Hepatic stellate cell (primary cell): ENCODE measurements at places on chromosomes 6 and 20.

DNA sequence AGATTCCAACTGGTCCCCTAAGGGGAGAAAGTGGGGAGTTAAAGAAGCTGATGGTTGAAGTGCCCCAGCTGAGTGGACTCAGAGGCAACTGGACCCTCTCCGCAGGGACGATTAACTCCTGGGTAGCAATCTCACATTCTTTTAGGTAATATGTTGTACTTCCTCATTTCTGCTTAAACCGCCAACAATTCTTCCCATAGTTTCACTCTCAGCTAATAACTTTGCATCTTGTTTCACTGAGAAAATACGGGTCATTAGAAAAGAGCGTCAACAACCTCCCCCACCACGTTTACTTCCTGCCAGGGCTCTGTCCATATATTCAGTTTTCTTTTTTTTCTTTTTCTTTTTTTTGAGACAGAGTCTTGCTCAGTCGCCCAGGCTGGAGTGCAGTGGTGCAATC lies 39.5 kb upstream of the CHD6 start:
- DNase-seq: no peak

- DNase-seq: no peak
These were observed 108.7 kb downstream of the FYN start for GRCh38 chr6:111764238-111765175.

GRCh38 chr6:7992002-7992815 lies 72.0 kb downstream of the BLOC1S5 start:
- peak; percentile 67 for DNase-seq

GRCh38 chr20:34557936-34558319 lies 590 bp upstream of the MAP1LC3A start:
- no peak for DNase-seq

DNA sequence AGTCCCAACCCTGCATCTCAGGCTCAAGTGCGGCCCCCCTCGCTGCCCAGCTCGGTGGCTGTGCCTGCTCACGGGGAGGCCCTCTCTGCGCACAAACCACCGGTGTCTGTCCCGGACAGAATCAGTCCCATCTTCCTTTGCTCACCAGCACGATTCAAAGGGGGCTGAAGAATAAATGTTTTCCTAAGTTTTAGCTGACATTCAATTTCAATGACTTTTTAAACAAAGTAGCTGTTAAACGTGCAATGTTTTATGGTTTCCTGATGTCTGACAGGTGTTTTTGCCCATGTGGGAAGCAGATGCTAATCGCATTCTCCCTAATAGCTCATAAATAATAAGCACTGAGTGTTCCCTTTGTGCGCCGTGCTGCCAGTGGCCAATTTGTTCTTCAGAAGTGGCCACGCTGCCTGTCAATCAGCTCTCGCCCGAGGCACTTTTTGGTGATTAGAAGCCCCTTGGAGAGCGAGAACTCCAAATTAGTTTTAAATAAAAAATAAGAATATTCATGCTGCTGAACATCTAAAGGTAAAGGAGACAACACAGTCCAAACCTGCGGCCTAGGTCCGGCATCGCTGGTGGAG lies 26.3 kb downstream of the BHLHE23 start:
- no peak for DNase-seq

DNA sequence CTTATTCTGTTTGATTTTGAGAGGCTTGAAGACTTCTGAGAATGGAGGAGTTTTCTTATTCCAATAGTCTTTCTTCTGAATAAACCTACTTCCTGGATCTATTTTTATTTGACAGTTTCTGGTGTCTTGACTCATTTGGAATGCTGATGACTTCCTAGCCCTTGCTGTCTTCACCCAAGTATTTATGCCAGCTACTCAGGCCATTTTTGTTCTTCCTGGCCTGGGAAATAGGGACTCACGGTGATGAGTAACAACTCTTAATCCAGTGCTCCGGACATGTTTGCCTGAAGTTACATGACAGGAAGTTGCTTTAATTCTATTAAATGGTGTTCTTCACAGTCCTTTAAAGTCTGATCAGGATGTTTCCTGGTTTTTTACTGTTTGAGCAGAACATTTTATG lies 272.1 kb upstream of the EYS start:
- no peak for DNase-seq

DNA sequence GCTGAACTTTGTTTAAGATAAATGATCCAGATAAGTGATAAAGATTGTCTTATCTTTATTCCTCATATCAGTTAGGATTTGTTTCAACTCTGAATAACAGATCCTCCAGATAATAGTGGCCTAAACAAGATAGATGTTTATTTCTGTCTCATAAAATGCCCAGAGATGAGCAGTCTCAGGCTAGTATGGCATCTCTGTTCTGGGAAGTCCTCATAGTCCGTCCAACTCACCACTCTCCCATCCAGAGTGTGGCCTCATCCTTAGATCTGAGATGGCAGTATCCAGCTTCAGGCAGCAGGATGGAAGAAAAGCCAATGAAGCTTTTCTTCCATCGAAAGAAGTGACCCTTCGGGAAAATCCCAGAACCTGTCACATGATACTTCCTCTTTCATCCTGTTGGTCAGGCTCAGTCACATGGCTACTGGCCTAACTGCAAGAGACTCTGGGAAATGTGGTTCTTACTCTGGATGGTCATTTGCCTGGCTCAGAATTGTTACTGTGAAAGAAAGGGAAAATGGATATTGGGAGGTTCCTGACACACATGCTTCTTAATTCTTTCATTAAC lies 29.4 kb upstream of the TAGAP start:
- peak; percentile 19 for DNase-seq

DNA sequence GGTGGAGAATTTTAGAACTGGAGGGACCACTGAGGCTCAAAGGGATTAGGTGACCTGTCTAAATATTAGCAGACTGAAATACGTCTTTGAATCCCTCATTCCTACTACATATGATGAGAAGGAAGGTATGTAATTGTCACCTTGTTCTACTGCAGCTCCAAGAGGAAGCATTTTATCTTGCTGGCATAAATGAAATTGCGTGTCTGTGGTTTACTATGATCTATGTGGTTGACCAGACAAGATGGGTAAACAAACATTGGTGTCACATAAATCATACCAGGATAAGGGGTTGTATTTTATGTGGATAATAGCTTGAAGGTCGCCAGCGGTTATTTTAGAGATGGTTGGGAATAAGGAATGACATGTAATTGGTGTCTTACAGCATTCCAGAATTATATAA lies 78.2 kb downstream of the LAMA4 start:
- no peak for DNase-seq

GRCh38 chr20:19695081-19695480 lies 63.0 kb upstream of the RIN2 start:
- no peak for DNase-seq

DNA sequence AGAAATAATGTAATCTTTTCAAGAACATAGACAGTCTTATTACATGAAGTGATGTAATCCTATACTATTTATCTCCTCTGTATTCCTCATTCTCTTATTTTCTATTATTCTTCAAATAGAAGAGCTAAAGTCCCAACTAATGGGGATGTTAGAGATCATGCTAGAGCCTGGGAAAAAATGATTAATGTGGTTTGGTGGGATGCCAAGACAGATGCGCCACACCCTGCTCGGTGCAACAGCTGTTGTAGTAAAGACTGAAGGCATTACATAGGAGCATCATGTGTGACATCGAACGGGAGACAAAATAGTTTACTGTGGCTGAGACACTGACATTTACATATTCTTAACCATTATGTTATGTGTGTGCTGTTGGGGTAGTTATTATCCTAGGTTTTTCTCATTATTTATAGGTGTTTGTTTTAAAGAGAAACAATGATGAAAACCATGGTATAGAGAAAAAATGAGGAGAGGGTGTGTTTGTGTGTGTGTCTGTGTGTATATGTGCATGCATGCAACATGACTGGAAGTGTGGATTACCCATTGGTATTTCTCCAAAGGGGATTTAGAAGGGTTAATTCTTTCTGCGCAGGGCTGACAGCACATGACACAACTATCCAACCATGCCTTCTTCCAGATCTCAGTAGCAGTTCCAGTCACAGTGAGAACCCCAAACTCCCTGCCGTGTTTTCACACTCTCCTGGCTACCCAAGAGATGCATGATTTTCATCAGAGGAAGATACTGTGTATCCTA lies 155.3 kb downstream of the EYA4 start:
- DNase-seq: no peak

DNA sequence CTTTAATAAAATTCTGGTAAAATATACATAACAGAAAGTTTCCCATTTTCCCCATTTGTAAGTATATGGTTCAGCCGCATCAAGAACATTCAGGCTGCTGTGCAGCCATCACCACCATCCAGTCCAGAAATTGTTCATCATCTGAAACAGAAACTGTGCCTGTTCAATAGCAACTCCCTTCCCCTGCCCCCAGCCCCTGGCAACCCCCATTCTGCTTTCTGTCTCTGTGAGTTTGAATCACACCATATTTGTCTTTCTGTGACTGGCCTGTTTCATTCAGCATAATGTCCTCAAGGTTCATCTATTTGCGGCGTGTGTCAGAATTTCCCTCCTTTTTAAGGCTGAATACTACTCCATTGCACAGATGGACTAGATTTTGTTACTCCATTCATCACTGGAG lies 19.1 kb downstream of the VSTM2L start:
- no peak for DNase-seq

GRCh38 chr6:158256746-158257424 lies 55.4 kb upstream of the TULP4 start:
- no peak for DNase-seq

DNA sequence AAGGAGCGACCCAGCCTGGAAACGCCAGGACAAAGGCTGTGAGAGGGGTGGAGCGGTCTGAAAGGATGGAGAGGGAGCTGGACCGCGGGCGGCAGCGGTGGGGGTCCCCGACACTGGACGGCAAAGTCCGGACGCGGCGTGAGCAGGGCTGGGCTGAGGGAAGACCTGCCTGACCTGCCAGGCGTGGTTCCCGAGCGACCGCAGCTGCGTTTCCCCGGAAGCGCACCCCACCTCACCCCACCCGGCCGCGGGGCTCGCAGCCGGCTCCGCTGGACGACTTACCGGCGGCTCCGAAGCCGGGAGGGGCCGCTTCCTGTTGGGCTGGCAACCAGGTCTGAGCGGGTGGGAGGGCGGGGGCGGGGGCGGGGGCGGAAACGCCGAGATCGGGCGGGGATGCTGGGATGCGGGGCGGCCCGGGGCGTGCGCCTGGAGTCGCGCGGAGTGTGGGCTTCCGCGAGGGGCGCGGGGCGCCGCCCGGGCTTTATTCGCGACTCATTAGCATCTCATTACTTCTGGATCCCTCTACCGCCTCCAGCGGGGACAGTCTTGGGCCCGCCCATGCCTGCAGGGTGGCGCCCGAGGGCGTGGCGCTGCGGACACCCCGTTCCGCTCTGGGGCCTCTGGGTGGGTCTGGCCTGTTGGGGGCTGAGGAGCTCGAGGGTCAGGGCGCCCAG lies at the start of gene MICAL1:
MICAL1 (minus strand) TSS at position 336 of the 674 bp plus-strand sequence. CDS start 1,576 bp downstream, outside the sequence.
- DNase-seq: peak; percentile 80

DNA sequence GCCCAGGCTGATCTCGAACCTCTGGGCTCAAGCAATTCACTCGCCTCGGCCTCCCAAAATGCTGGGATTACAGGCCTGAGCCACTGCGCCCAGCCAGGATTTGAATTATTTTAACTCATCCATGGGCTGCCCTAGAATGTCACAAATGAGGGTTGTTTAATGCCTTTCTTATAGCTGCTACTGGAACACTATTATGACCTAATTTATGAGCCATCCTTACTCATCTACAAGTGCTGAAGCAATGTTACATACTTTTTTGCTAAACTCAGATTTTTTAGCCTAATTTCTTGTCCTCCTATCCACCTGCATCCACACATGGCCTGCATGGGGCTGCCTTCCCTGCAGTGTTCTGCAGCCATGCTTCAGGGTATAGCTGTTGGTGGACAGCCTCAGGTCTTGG lies 59.9 kb downstream of the RTN4IP1 start:
- DNase-seq: no peak

GRCh38 chr6:143232849-143233248 lies 172.2 kb downstream of the AIG1 start:
- DNase-seq: peak; percentile 17

DNA sequence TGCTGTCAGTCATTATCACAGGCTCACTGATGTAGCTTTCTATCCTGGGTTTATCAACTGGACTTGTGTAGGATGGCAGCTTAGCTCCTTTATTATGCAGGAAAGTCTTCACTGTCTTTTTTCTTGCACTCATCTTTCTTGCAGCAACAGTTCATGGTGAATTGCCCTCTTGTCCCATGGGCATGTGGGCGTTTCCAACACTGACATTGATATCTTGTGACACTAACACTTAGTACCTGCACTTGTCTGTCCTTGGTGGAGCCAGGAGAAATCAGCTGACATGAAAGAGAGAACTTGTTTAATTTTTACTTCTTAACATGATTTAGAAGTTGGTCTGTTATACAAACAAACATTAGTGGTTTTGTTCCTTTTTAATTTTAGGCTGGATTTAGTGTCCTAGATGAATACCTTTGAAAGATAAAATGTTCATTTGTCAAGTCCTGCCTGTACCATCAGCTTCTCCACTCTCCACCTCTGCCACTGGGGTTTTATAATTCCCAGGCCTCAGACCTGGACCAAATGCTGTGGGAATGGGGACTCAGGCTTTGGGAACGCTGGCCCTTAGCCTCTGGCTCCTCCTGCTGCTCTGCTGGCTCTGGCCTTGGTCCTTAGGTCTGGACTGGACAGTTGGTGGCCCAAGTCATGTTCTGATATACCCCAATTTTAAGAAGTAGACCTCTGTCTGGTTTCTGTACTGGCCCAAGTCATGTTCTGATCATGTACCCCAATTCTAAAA lies 161.0 kb upstream of the LAMP5 start:
- DNase-seq: no peak

- no peak for DNase-seq
These were observed 21.1 kb downstream of the CHMP4B start for GRCh38 chr20:33832103-33832804.

GRCh38 chr6:37338745-37339255 lies 15.0 kb upstream of the RNF8 start:
- no peak for DNase-seq

- DNase-seq: no peak
These were observed 30.5 kb upstream of the DLGAP4 start for GRCh38 chr20:36275441-36276189.

DNA sequence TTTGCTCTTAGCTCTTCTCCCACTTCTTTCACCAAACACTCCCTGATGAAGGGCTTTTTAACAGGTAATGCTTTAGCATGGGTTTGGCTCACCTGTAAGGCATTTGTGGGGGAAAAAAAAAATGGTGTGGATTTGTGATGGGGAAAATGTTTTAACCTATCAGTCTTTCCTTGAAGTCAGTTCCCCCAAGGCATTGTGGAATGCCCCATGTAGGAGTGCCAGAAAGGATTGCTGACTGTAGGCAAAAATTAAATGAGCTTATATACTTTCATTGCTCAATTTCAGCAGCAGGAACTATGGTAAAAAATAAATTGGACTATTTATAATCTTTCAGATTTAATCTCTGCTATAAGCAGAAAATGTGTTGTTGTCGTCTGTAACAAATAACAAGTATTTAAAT lies 10.6 kb upstream of the SASH1 start:
- DNase-seq: no peak

GRCh38 chr6:167647737-167648470 lies 178.8 kb upstream of the AFDN start:
- no peak for DNase-seq

GRCh38 chr20:1883986-1884385 lies 11.2 kb upstream of the SIRPA start:
- no peak for DNase-seq

GRCh38 chr20:60473211-60473610 lies 515.0 kb downstream of the CDH26 start:
- DNase-seq: no peak

GRCh38 chr20:59684685-59685242 lies 80.4 kb downstream of the PHACTR3 start:
- DNase-seq: no peak
